CD4-positive, alpha-beta T cell treated with Interleukin-6 for 4 hours (primary cell): ENCODE measurements at places on chromosomes 13 and 19.

DNA sequence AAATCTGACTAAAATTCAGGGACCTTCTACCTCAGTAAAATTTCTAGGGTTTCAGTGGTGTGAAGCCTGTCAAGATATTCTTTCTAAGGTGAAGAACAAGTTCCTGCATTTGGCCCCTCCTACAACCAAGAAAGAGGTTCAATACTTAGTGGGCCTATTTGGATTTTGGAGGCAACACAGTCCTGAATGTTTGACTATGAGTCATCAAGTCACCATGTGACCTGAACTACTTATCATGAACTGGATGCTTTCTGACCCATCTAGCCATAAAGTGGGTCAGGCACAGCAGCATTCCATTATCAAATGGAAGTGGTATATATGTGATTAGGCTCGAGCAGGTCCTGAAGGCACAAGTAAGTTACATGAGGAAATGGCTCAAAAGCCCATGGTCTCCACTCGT is 163.0 kb upstream of the IRS2 start:
- no peak for DNase-seq

GRCh38 chr19:7933828-7934725 is 8.1 kb upstream of the CTXN1 start:
- no peak for DNase-seq

- DNase-seq: no peak
Observed at GRCh38 chr19:30228113-30228834, 143.9 kb upstream of the ZNF536 start.

- peak; percentile 45 for DNase-seq
Observed at GRCh38 chr19:43525836-43526771, 897 bp downstream of the ETHE1 start.

- DNase-seq: no peak
Observed at GRCh38 chr13:108895220-108895704, 265.9 kb downstream of the MYO16 start.

DNA sequence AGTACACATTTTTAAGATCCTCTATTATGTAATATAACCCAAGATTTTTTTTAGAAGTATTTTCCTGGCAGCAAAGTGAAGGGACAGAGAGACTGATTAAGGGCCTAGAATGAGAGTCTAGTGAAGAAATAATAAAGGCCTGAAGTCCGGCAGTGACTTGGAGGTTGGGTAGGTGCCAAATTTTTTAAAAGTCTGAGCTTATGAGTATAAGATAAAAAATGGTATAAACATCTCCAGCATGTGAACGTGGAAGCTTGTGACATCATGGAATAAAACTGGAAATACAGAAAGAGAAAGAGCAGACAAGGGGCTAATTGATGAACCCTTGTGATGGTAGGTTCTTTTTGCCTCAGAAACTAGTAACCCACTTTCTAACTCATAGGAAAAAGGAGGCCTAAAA is 174.6 kb downstream of the SUCLA2 start:
- DNase-seq: no peak

DNA sequence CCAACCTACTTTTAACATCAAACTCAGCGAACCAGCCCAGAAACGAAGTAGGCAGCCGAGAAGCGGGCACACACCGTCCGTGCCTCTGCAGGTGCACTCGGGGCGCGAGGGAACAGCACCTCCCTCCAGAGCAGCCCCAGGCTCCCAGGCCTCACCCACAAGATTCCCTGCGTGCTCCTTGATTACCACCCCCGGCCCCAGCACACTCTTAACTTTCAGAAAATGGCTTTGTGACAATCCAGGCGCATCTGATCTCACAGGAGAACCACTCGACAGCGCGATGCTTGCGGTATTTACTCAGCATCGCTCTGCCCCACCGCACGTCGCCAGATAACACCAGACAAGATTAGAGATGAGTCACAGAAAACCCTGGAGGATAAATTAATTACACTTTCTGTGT is 134.9 kb upstream of the SPACA7 start:
- no peak for DNase-seq

- peak; percentile 84 for DNase-seq
Observed at GRCh38 chr19:39328046-39328705, 7.5 kb upstream of the LRFN1 start.

DNA sequence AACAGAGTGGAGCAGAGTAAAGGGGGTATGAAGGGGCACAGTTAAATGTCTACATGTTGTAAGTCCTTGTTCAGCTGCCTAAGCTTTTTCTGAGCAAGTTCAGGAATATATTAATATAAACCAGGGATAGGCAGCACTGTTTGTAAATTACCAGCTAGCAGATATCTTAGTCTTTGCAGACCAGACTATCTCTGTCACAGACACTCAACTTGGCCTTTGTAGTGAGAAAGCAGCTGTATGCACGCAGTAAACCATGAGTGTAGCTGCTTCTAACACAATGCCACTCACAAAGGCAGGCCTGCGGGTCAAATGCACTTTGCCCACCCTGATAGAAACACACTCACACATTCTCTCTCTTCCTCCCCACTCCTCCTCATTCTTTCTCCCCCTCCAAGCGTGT is 1016.9 kb downstream of the UQCRFS1 start:
- no peak for DNase-seq

- DNase-seq: no peak
Observed at GRCh38 chr13:61138857-61139256, 276.8 kb downstream of the PCDH20 start.
